Occipital lobe (tissue), 3 donors: ENCODE measurements at places on chromosomes 7 and 10. TPM values are rescaled to one million over a fixed set of nuclear protein-coding genes. Genes with fewer than 3 reads are reported as not detected.

The OR6V1 gene
- not detected for total RNA-seq

The LIPJ gene
- 3.4 TPM for total RNA-seq

The VAX1 gene
- 1.2 TPM for total RNA-seq

The TRIM73 gene
- total RNA-seq = 2.8 TPM

The HOXA4 gene
- not detected for total RNA-seq

The TNRC18 gene
- 50.1 TPM for total RNA-seq

The OR6B1 gene
- total RNA-seq = not detected
